ENCODE measurements at places on chromosomes 3 and 15.

DNA sequence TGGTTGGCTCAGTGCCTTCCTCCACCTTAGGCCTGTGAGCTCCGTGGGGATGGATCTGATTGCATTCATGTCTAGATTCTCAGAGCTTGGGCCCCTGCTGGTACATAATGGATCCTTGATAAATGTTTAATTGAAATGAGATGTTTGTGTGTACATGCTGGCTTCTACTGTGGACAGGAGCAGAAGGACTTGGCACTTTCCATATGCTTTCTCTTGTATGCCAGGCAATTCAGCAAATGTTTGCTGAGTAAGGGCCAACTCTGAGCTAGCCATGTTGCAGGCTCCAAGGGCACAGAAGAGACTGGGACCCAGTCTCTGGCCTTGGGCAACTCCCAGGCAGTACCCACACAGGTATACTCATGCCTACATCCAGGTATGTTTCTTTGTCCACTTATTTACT, 67.0 kb downstream of the RAB11A start:
- no peak for DNase-seq

DNA sequence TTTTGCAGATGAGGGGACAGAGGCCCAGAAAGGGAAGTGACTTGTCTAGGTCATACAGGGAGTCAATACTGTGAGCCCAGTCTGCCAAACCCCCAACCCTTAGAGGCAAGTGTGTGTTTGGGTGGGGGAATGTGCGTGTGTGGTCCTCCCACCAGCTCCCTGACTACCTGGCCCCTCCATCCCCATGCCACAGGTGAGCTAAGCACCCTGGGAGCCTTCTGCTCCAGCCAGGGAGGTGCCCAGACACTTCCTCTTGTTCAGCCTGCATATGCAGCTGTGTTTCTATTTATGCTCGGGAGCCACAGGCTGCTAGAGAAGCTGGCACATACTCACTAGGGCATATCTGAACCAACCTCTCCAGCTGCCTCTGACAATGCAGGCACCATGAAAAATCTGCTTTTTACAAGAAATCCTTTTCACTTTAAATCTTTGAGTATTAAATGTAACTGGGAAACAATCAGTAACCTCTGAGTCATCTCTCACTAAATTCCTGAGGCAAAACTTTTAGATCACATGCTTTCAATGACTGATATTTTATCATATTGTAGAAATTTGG, 20.7 kb downstream of the TBC1D2B start:
- DNase-seq = peak; percentile 65

DNA sequence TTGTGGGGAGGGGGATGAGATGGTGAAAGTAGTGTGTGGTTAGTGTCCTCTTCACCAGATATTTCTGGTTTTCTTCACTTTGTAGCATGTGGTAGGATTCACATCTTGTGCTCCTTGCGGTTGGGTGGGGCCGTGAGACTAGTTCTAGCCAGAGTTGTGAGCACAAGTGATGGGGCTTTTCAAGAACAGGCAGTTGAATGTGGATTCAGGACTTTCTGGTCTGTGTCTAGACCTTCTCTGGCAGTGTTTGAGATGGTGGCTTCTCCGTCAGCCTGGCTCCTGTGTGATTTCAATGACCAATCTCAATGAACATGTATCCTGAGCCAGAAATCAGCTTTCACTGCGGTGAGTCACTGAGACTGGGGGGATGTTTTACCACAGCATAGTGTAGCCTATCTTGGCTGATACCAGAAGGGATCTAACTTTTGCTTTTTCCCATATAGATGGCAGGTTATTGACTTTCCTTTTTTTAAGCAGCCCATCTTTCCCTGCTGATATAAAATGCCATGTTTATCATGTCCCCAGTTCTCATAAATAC, 82.6 kb downstream of the RPLP1 start:
- peak; percentile 27 for DNase-seq

DNA sequence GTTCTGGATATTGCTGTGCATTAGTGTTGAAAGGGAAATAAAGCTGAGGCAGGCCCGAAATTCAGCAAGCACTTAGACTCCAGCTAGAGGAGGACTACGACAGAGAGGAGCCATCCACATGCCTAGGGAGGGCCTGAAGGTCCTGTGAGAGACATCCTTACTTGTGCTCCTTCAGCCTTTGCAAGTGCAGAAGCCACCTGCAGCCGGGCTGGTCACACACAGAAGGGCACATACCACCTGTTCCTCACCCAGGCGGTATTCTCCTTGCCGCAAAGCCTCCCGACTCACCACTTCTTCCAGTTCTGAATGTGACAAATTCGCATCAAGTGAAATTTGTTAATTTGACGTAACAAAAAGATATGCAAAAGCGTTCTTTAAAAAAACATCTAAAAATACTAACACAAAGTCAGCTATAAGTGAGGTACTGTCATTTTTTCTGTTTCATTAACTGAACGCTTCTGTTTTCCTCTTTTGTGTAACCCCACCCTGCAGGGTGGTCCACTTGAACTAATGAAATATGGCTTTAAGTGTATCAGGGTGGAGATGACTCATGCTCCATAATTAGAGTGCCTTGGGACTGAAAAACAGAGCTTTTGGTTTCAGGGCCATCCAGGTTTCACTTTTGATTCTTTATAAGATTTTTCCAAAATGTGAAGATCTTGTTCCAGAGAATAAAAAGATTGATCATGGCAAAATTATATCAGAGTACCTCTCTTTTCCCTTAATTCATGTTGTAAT, 467.9 kb upstream of the ATP11B start:
- DNase-seq = peak; percentile 3

DNA sequence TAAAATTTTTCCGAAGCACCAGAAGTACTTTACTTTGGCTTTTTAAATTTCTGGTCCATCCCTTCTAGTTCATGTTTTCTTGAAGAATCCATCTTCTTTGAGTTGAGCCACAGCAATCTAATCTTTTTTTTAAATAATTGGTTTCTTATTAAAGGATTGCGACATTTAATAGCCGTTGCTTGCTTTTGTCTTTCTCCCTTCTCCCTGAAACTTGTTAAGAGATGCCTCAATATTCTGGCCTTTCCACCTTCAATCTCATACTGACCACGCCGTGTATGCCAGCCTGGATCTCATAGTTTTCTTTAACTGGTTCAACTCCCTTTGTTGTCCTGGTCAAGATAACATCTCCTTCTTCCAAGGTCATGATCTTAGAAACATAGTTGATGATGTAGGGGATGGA, 18.4 kb upstream of the RPLP1 start:
- no peak for DNase-seq

DNA sequence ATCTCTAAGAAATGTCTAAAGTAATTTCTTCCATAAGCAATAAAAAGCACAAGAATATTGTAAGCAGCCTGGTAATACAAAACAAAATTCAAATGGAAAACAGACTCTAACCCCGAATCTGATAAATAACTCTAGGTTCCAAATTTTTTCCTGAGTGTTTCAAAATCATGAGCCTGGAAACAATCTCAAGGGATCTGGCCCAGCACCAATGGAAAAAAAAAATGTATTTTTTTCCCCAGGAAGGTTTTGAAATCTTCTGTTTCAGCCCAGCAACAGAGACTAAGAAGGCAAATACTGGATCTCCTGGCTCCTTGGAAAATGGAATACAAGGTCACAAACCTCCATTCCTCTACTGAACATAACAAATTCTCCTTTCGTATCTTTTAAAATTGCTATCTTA, 13.0 kb downstream of the TBC1D2B start:
- peak; percentile 82 for DNase-seq

GRCh38 chr3:82229397-82229796, 468.0 kb upstream of the GBE1 start:
- no peak for DNase-seq

DNA sequence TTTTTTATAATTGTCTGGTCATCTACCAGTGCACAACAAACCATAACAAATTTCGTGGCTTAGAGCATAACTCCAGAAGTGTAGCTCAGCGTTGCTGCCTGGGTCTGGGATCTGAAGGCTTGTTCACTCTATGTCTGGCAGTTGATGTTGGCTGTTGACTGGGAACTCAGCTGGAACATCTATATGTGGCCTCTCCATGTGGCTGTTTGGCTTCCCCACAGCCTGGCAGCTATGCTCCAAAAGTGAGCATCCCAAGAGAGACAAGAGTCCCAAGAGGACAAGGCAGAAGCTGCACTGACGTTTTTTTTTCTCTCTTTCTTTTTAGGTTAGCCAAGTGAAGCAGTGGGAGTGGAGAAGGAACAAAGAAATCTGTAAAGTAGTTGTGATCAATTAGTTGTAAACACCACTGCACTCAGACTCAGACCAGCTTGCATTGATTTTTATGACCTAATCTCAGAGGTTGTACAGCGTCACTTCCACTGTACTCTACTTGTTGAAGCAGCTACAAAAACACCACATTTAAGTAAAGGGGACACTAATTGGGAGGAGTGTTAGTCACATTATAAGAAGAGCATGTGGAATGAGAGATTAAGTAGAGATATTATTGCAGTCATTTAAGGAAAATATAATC, 2.5 kb upstream of the GPR176 start:
- no peak for DNase-seq

DNA sequence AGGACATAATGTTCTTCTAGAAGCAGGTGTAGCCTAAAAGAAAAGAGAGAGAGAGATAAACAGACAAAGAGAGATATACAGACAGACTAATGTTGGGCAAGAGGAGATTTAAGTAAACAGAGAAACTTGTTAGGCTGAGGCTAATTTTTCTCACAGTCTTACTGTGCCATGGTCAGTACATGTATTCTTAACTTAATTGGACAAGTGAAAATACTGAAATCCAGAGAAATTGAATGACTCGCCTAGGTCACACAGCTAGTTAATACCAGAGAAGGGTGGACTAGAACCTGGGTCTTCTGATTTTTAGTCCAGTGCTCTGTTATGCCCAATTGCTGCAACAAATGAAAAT, 6.7 kb upstream of the ZNF609 start:
- no peak for DNase-seq

- DNase-seq = peak; percentile 97
These were observed 302.0 kb downstream of the DIPK2A start for GRCh38 chr3:144273601-144274000.

DNA sequence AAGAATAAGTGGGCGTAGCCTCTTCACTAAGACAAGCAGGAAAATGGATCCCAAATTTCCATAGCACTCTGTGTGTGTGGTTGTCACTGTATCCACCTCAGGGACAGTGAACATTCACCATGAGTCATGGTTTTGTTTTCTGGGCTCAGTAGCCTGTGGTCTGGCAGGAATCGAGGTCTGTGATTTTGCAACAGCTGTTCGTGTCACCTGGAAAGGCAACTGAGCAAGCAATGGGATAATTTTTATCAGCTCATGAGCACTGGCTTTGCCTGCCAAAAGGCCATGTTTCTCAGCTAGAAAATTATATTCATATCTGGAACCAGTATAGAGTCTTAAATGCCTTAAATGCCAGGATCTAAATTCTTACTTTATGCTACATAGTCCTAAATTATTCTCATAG, 60.9 kb downstream of the STRIT1 start:
- peak; percentile 69 for DNase-seq
